ENCODE measurements at places on chromosomes 6 and 20.

DNA sequence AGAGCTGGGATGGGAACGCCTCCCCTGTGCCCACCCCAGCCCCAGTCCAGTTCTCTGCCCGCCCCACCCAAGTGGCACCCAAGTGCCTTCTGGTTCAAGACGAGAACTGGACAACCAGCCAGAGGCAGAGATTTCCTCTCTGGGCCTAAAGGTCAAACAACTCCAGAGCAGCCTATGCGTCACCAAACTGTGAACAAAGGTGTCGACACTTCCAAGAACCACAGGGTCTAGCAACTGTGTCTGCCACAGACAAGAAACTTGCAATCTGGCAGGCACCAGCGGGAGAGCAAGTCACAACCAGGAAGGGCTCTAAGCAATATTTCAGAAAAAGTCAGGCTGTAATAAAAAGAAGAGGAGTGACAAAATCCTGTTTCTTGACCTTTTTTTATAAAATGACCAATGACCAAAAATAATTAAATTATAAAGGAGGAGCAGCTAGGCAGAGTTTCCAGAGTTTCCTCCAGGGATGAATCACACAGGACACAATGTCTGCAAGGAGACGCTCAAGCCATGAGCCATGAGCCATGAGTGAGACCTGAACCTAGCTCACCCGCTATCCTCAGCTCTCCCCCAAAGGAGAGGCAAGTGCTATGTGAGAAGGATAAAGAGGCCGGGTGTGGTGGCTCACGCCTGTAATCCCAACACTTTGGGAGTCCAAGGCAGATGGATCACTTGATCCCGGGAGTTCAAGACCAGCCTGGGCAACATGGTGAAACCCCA is 11.1 kb downstream of the EDEM2 start:
- DNase-seq: no peak

GRCh38 chr20:54459279-54459678 is 16.1 kb upstream of the DOK5 start:
- no peak for DNase-seq

DNA sequence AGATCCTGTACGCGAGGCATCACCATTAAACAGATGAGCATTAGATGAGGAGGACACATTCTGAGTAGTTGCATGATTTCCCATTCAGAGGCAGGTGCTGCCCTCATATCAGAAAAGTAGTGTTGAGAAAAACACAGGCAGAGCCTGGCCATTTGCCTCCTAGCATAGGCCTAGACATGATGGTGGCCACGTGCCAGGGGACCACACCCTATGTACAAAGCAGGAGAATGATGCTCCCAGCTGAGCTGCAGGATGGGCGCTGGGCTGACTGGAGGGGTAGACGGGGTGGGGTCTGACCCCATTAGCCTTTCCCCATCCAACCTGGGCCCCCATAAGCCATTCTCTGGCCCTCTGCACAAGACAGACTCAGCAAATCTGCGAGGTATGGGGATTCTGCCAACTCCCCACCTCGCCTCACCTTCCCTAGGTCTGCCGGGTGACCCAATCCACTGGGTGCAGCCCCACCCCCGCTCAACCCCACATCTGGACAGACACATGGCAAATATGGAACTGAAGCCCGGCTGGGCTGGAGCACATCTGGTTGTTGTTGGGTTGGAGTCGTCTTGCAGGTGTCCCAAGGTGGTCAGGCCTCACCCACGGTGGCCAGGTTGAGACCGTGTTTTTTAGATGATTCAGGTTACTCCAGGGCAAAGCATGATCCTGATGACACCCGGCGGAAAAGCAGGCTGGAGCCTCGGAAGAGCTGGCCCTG is 13.9 kb downstream of the PI16 start:
- DNase-seq: no peak

DNA sequence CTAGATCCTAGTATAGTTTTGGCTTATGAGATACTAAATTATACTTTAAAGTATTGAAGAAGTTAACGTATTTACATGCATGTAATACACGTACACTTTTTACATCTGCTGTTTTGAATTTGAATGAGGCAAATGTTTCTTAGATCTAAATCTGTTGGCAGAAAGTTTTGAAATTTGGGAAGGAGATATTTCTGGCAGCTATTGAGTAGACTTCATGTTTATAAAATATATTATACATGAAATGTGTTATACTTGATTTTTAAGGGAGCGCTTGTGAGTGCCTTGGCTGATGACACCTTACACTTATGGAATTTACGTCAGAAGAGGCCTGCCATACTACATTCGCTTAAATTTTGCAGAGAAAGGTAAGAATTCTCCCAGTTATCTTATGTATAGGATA is 34.7 kb downstream of the STXBP5 start:
- DNase-seq: no peak

DNA sequence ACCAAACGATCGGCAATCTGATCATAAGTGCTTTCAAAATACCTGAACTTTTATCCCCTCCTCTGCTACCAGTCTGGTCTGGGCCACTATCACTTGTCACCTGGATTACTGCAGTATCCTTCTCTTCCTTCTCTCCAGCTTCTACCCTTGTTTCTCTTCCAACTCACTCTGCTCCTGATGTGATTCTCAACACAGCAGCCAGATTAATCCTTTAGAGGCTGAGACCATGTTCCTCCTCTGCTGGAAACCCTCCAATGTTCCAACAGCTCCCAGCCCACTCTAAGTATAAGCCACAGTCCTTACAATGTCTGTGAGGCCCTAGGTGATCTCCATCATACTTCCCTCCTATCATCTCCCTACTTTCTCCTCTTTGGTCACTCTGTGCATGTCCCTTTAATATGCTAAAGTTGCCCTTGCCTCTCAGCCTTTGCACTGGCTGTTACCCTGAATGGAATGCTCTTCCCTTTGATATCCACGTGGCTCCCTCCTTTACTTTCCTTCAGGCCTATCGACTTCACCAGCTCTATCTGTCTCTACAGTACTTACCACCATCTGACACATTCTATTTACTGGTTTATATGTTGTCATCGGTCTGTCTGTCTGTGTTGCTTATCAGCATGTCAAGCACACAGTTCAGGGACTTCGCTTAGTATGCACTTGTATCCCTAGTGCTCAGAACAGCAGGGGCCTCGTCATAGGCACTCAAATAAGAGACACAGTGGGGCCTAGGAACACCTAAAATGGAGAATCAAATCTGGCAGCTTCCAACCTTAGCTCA is 35.0 kb upstream of the RNF24 start:
- DNase-seq: no peak

DNA sequence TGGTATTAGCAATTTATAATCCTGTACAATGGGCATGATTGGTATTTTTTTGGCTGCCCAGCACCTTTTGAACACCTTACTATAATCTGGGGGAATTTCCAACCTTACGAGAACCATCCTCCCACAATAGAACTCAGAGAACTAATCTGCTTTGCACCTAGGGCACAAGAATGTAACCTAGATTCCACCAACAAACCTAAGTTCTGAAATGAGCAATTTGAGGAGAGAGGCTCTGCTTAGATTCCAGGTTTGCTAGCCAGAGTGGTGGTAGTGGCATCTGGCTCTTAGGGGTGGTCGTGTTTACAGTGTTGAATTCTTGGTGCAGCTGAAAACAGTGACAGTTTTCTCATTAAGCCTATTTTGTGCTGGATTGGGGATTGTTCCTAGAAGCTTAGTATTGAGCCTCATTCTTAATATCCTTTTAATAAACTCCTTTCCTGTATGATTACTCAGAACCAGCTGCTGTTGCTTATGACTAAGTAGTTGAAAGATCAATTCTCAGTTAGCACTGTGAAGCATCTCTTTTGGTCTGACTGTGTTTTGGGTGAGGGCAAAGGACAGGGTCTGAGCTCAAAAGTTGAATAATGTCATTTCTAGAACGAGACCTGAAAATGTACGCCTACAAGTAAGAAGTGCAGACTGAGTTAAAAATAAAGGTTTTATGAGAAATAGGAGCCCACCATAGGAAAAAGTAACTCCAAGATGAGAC is 385.6 kb downstream of the CDKAL1 start:
- DNase-seq: no peak

GRCh38 chr6:134331256-134331655 is 13.3 kb upstream of the SGK1 start:
- DNase-seq: no peak

GRCh38 chr20:63361519-63362435 is 628 bp upstream of the CHRNA4 start:
- DNase-seq: no peak

GRCh38 chr6:96923871-96924493 is 546 bp upstream of the KLHL32 start:
- DNase-seq: no peak

- no peak for DNase-seq
These were observed 12.4 kb downstream of the GRM1 start for GRCh38 chr6:146041282-146041681.

DNA sequence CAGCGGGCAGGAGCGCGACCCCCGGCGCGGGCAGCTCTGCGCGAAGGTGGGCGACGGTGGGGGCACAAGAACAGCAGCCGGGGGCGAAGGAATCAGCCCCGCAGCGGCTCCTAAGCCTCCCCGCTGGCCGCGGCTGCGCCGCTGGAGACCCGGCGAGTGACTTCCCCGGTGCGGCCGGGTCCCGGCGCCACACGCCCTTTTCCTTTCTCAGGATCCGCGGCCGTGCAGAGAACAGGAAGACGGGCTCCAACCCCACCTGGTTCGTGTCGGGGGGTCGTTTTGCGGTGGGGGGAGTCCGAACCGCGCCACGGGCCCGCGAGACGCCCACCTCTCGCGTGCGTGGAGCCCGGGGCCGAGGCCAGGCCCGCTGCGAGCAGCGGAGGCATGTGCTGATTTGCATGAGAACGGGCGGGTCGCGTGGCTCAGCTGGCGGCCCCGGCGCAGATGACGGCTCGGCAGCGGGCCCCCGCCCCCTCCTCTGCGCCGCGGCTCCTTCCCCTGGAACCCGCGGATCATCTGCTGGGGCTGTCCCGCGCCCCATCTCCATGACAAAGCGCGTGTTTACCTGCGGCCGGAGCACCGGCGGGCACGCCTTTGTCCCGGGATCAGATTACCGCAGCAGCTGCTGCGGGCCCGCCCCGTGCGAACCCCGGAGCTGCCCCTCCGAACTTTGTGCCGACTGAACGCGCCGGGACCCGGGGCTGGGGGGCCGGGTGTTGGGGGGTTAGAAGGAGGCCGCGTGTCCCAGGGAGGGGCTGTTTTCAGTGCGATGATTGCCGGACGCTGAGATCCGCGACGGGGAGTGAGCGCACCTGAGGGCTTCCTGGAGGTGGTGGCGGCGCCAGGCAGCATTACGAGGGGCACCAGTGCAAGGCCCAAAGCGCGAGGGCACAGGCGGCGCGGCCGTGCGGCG is 4.9 kb upstream of the DLL1 start:
- no peak for DNase-seq

DNA sequence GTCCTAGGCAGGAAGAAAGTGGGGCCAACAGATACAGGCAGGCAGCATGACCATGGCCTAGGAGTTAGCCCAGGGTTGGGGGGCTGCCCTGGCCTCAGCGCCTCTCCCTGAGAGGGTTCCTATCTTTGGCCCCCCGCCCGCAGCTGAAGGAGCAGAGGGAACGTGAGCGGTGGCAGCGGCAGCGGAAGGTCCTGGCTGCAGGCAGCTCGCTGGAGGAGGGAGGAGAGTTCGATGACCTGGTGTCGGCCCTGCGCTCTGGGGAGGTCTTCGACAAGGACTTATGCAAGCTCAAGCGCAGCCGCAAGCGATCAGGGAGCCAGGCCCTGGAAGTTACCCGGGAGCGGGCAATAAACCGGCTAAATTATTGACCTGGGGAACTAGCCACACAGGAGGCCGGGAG is 32.6 kb downstream of the MOCS1 start:
- DNase-seq: no peak

- no peak for DNase-seq
These were observed 201.6 kb upstream of the SNX9 start for GRCh38 chr6:157621406-157621805.

DNA sequence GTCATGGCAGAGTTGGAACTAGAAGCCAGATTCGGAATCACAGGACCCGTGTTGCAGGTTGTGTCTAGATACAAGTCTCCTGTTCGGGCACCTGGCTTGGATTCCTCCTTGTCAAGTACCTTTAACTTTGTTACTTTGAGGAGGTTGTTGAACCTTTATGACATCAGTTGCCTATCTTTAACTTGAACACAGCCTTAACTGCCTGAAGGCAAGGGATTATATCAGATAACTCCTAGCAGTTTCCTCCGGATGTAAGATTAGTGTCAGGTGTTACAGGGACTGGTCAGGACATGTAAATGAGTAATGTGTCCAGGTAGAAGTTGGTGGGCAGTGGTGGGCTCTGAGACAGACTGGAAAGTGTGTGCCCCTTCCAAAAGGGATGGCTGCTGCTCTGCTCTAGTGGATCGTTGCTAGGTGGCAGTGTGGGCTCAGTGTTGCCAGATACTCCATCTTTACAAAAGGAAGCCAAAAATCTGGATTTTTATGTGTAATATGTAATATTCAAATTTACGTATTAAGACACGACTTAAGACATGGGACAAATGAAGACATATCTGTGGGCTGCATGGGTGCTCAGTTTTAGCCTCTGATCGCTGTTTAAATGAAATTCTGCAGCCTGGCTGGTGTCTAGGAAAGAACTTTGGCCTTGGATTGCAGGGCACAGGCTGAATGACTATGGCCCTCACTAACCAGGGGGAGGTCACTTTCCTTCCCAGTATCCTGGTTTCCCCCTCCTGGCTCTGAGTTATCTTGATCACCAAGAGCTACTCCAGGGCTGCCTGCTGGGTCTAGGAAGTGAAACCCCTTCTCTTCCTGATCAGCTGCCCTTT is 27.1 kb downstream of the CHMP4B start:
- no peak for DNase-seq

DNA sequence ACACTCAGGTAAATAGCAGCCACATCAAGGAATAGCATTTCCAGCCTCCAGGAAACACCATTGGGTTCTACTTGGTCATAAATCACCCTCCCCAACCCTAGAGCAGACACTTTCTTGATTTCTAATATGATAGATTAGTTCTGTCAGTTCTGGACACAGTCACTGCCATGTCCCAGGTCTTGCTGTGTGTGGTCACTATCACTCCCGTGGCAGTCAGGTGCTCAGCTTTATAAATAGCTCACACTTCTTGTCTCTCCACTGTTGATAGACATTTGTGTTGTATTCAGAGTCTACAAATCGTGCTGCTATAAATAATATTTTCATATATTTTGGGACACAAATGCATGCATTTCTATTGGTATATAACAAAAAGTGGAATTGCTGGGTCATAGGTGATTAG is 13.3 kb downstream of the HLA-F start:
- no peak for DNase-seq

- DNase-seq: no peak
These were observed 68.4 kb upstream of the NOX3 start for GRCh38 chr6:155523821-155524651.

- no peak for DNase-seq
These were observed 17.9 kb downstream of the MDGA1 start for GRCh38 chr6:37679539-37680476.

DNA sequence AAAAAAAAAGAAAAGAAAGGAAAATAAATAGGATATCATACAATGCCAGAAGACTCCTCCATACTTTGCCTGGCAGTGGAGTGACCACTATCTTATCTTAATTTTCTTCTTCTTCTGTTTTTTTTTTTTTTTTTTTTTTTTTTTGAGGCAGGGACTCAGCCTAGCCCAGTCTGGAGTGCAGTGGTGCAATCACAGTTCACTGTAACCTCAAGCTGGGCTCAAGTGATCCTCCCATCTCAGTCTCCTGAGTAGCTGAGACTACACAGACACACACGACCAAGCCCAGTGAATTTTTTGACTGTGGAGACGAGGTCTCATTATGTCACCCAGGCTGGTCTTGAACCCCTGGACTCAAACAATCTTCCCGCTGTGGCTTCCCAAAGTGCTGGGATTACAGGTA is 17.1 kb upstream of the MMP9 start:
- DNase-seq: no peak

GRCh38 chr20:45508068-45508886 is 7.1 kb downstream of the SPINT3 start:
- DNase-seq: no peak

GRCh38 chr6:35185302-35185681 is 28.5 kb upstream of the SCUBE3 start:
- DNase-seq: no peak

Measured in esophagus squamous epithelium (tissue), 5 donors.